SHP77 treated with DMSO at 0.1 percent for 48 hours (cell line): ENCODE measurements at places on chromosomes 7 and 10.

GRCh38 chr10:10699427-10699826 is 318.2 kb upstream of the CELF2 start:
- no peak for DNase-seq

DNA sequence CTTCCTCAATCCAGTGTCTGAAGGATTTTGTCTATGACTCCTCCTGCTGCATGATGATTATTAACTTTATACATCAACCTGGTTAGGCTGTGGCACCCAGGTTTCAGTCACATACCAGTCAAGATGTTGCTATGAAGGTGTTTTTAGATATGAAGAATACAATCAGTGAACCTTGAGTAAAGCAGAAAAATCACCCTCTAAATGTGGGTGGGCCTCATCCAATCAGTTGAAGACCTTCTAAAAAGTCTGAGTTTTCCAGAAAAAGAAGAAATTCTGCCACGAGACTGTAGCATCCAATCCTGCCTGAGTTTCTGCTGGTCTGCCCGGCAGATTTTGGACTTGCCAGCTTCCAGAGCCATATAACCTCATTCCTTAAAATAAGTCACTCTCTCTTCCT is 126.1 kb upstream of the FRMD4A start:
- DNase-seq, result no peak

DNA sequence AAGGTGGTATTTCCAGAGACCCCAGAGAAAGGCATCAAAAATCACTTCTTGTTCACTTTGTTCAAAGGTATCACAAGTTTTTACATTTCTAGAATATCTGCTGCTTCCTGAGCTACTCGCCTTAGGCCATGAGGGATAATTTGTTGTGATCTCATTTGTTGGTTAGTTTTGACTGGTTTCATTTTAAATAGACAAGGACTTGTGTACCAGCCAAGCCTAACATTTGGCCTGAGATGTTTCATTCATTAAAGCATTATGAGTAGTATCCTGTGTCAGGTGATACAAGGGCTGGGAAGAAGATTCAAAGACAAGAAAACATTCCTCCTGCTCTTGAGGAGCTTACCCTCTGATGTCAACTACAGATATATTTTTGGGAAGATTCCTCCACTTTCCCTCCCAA is 170.3 kb upstream of the FAM171A1 start:
- no peak for DNase-seq

GRCh38 chr7:140402178-140402835 is 1.6 kb upstream of the RAB19 start:
- no peak for DNase-seq

DNA sequence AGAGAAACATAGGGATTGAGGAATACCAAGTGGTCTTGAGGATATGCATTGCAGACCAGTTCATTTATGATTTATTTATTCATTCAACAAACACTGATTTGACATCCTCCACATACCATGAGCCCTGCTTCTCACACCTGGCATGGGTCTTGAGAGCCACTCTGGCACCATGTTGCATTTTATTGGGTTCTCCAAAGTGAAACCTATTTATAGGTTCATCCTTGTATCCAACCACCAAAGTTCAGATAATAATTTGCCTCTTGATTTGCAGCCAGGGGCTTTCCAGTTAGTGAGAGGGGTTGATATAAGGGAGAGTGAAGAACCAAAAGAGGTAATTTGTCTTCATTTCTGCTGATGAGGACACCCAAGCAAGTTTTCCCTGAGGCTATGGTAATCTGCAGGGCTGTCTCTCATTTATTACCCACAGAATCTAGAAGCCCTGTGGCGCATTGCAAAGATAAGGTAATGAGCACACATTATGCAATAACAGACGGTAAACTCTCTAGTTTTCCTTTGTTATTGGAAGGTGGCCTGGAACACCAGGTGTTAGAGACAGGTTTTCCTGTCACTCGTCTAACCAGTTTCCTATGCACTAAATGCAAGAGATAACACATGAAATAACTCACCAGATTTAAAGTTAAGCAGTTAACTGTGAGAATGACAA is 28.8 kb upstream of the ICA1 start:
- no peak for DNase-seq

DNA sequence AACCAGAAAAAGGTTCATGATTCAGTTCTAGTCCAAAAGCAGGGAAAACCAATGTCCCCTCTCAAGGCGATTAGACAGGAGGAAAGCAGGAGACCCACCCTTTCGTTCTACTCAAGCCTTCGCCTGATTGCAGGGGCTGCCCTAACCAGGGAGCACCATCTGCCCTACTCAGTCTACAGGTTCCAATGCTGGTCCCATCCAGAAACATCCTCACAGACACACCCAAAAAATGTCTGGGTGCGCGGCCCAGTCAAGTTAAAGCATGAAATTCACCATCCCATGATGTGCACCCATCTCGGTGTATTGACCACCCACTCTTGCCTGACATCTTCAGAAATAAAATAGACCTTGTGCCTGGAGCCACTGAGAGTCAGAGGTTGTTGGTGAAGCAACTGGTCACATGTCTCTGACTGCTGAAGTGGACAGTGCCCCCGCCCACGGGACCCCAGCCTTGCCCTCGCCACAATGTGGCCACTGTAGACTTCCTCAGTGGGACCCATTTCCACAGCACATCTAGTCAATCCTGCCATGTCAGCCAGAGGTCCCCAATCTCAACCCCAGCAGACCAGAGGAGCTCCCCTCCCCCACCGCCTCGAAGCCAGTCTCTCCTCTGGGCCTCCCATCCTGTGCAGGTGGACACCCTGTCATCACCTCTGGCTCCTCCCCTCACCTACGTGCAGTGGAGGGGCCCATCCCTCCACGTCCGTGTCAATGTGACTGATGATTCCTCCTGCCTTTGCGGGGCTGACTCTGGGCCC is 116.3 kb upstream of the PPP2R2D start:
- DNase-seq, result no peak

- DNase-seq, result peak; percentile 15
Measured at GRCh38 chr7:157339777-157340677, 3.2 kb downstream of the DNAJB6 start.

GRCh38 chr10:33248638-33249037 is 85.8 kb downstream of the NRP1 start:
- no peak for DNase-seq
